ENCODE measurements at places on chromosomes 4 and X.
A peak's percentile ranks its signal among the peaks of the same experiment; 100 is the strongest.

DNA sequence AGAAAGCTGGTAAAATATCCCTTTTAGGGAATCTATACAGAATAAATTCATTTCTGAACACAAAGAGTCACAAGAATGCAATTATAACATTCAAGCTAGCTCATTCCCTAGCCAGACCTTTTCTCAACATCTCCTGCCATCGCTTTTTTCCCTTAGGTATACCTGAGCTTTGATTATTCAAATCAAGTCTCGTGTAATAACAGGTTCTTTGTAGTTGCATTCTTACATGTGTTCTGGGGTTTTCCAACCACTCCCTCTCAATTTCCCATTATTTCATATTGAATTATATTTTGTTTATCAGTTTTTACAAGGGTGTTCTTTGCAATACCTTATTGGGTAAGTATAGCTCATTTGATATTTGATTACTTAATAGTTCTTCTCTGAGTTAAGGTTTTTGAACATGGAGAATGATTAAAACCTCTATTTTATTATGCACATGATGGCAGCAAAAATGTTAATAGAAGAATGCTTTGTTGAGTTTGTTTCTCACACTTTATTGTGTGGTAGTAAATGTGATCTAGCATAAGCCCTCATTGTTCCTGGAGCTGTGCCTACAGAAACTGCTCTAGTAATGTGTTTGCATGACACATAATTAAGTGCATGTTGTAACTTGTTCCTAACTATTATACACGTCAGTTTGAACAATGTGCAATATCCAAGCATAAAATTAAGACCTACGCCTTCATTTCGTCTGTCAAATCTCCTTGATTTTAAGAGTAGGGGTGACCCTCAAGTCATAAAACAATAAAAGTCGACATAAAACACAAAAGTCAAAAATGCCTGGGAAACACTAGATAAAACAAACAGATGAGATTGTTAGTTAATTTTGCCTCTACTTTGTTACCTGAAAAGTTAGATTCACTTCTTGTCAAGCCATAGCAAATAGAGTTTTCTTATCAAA is 124.0 kb upstream of the POF1B start:
- H3K36me3 ChIP-seq: no peaks in the 10 kb centered on the region
- no peak overlapping the region for H3K4me3 ChIP-seq
- H3K4me1 ChIP-seq: no peaks in the 10 kb centered on the region
- DNase-seq: no peak

GRCh38 chrX:56798339-56798711 is 69.3 kb downstream of the NBDY start:
- no peaks in the 10 kb centered on the region for H3K27me3 ChIP-seq
- DNase-seq: no peak
- H3K27ac ChIP-seq: peak overlapping the region; percentile 9
- H3K36me3 ChIP-seq: no peaks in the 10 kb centered on the region
- no peak overlapping the region for H3K4me3 ChIP-seq

- H3K27me3 ChIP-seq: no peaks in the 10 kb centered on the region
- no peak overlapping the region for H3K27ac ChIP-seq
- no peaks in the 10 kb centered on the region for H3K36me3 ChIP-seq
- no peak overlapping the region for H3K4me3 ChIP-seq
- H3K4me1 ChIP-seq: no peaks in the 10 kb centered on the region
Observed at GRCh38 chr4:31974490-31975002, 1254.4 kb downstream of the PCDH7 start.

GRCh38 chr4:141797966-141798365 is 161.6 kb downstream of the IL15 start:
- no peaks in the 10 kb centered on the region for H3K27me3 ChIP-seq
- no peaks in the 10 kb centered on the region for H3K4me1 ChIP-seq
- no peak for DNase-seq
- H3K4me3 ChIP-seq: no peak overlapping the region
- H3K27ac ChIP-seq: no peak overlapping the region

DNA sequence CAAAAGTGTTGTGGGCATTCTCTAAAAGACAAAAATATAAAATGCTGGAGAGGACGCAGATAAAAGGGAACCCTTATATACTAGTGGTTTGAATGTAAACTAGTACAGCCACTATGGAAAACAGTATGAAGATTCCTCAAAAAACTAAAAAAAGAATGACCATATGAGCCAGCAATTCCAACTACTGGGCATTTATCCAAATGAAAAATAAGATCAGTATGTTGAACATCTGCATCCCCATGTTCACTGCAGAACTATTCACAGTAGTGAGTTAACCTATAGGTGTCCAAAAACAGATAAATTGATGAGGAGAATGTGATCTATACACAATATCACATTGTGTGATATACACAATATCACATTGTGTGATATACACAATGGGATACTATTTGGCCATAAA is 1615.3 kb downstream of the PCDH18 start:
- no peak overlapping the region for H3K27ac ChIP-seq
- H3K27me3 ChIP-seq: no peaks in the 10 kb centered on the region
- no peaks in the 10 kb centered on the region for H3K36me3 ChIP-seq
- DNase-seq: no peak
- no peaks in the 10 kb centered on the region for H3K4me1 ChIP-seq

GRCh38 chr4:137124278-137124932 is 407.9 kb downstream of the PCDH18 start:
- no peaks in the 10 kb centered on the region for H3K4me1 ChIP-seq
- no peaks in the 10 kb centered on the region for H3K36me3 ChIP-seq
- H3K4me3 ChIP-seq: no peak overlapping the region
- DNase-seq: no peak
- no peaks in the 10 kb centered on the region for H3K27me3 ChIP-seq
- H3K27ac ChIP-seq: no peak overlapping the region

GRCh38 chrX:96002431-96002830 is 682.2 kb upstream of the DIAPH2 start:
- H3K27ac ChIP-seq: no peak overlapping the region
- no peaks in the 10 kb centered on the region for H3K27me3 ChIP-seq
- DNase-seq: no peak

DNA sequence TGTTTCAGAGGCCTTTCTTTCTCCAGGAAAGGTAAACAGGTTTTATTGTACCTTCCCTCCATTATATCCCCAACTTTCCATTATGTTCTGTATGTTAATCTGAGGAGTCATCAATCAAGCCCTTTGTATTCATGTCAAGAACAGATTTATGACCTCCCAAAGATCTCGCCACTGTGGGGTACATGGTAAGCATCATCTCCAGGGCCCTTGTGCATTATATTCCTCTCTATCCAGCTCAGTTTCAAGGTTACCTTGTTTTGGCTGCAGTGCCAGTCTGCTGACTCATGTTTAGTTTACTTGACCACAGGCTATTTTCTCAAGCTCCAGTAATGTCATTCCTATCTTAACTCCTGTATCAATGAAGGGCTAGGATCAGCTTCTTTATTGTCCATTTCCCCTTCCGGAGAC is 125.1 kb upstream of the FRMPD4 start:
- no peak for DNase-seq
- no peak overlapping the region for H3K4me3 ChIP-seq
- no peaks in the 10 kb centered on the region for H3K4me1 ChIP-seq
- no peaks in the 10 kb centered on the region for H3K36me3 ChIP-seq
- no peaks in the 10 kb centered on the region for H3K27me3 ChIP-seq

DNA sequence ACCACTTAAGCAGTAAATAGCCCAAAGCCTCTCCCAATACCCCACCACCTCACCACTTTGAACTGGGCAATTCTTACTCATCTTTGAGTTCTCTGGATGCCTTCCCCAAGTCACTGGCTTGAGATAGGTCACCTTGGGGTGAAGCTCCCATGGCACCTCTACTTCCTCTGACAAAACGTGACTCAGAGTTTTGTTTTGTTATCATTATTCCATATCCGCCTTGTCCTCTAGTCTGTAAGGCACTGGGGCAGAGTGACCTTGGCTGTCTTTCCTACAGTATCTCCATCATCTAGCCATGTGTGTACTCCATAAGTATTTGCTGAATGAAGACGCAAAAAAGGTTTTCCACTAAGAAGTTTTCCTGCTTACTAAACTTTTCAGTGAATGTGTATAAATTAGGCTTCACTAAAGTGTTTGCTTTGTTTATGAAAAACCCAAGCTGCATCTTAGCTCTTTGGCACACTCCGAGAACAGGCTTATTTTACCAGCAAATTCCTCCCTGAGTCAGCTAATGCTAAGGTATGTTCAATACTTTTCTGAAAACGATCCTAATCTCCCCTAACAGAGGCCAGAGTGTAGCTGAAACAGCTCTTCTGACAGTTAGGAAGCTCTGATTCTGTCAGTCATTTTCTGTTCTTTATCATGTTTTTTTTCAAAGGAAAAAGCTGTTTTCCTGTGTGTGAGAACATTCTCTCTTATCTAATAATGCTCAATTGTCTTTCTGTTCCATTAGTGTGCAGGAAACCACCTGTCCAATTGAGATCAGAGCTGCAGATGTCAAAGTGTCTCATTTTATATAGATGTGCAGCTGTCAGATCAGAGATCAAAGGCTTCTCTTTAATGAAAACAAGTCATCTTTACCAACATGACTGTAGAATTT is 30.2 kb upstream of the TSPAN5 start:
- DNase-seq: no peak
- H3K4me3 ChIP-seq: no peak overlapping the region
- no peaks in the 10 kb centered on the region for H3K27me3 ChIP-seq
- H3K27ac ChIP-seq: no peak overlapping the region

GRCh38 chr4:43337707-43338106 is 445.2 kb downstream of the GRXCR1 start:
- no peak overlapping the region for H3K4me3 ChIP-seq
- no peaks in the 10 kb centered on the region for H3K36me3 ChIP-seq
- no peaks in the 10 kb centered on the region for H3K27me3 ChIP-seq
- H3K4me1 ChIP-seq: no peaks in the 10 kb centered on the region
- no peak overlapping the region for H3K27ac ChIP-seq

All from CD4-positive, alpha-beta T cell (primary cell).